ENCODE measurements at places on chromosomes 11 and 22.

DNA sequence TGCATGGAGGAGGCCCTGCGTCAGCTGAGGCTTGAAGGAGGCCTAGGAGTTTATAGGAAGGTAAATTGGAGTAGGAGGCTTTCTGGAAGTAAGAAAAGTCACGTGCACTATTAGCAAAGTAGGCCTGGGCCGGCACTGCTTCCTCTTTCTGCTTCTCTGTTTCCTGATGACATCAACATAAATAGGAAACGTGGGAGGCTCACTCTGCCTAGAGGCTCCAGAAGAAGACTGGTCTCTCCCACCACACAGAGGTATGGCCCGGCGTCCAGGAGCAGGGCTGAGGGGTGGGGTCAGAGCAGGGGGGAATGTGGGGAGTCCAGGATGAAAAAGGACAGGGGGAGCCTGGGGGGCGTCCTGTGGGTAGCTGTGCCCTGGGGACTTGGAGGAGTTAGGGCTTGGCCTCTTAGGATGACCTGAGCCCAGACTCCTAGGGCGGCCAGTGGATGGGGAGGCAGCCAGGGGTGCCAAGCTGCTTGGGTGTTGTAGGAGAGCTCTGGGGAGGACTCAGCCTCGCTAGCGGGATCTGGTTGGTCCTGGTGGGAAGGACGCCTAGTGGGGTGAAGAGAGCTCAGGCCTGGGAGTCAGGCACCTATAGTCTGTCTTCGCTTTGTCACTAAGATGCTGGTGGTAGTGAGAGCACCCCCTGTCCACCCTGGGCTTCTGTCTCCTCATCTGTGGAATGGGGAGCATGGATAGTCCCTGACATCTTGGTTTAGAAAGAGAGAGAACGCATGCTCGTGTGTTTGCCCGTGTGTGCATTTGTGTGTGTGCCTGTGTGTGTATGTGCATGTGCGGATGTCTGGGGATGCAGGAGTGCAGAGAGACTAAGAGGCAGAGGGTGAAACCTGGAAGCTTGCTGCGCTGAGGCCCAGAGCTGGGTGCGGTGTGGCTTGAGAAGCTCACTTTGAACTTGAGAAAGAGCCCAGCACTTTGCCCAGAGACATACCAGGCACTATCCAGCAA, at the start of gene CSF2RB:
Gene CSF2RB, plus strand, starts transcription at position 202 of the 963 bp plus-strand sequence. CDS start 8,580 bp downstream, outside the sequence.
- peak; percentile 12 for DNase-seq

DNA sequence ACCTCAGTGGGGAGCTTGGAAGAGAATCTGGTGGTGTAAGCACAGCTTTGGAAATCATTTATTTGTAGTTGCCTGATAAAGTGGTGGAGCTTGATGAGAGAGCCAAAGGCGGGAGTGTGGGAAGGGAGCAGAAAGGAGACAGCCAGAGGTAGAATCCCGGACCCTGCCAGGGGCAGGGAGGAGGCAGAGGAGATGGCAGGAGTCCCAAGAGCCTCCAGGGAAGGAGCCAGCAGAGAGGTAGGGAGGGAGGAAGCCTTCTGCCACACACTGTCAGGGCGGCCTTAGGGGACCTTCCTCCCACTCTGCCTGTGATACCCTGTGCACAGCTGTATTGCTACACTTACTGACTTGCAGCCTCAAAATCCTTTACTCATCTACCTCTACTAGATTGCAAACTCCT, 15.4 kb downstream of the SCUBE2 start:
- no peak for DNase-seq

GRCh38 chr11:121651257-121651605, 198.5 kb upstream of the SORL1-AS1 start:
- no peak for DNase-seq

DNA sequence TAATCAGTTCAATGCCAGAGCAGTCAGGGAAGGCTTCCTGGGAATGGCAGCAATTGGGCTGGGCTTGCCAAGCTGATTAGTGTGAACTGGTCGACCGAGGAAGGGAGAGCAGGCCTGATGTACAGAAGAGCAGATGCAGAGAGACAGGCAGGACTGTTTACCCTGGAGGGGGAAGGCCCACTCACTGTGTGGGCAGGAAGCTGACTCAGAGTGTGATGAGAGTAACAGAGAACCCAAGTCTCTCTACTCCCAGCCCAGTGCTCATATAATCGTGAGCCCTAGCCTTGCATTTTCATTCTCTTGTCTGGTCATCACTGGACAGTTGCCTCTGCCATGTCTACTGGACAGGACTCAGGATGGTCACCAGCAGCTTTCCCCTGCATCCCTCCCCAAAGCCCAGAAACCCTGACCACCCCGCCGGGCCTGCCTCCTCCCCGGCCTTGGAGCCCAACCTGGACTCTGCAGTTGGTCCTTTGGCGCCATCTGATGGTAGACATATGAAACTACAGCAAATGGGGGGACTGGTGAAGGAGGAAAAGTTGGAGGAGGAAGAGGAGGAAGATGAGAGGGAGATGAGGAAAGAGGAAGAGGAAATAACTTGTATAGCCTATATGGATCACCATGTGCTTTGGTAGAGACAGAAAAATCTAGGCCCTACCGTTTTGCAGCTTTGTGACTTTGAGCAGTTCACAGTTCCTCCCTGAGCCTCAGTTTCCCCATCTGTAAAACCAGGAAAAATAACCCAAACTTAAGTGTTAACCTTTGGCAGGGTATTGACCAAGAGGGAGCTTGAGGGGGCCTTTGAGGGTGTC, 43.4 kb upstream of the PRDM11 start:
- peak; percentile 66 for DNase-seq

DNA sequence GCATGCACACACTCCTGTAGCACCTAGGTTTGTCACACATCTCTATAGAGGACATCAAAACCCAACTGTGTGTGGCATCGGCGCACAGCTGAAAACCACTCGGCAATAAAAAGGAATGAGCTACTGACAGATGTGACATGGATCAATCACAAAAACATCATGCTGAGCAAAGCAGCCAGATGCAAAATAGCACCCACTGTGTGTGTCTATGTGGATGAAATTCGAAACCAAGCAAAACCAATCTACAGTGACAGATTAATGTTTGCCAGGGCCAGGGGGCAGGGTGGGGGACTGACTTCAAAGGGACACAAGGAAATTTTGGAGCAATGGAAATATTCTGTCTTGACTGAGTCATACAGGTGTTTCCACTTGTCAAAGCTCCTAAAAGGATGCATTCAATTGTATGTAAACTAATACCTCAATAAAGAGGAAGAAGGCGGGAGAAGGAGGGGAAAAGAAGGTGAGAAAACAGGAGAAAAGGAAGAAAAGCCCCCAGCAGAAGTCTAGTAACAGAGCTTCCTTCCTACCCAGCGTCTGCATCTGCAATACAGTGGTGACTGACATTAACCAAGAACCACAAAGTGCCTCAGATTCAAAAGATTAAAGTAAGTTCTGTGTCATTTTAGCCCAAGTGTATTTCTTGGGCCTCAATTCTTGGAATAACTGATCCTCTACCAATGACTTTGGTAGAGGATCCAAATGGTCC, 49.8 kb downstream of the PACSIN2 start:
- peak; percentile 58 for DNase-seq

Data from activated naive CD8-positive, alpha-beta T cell treated with anti-CD3 and anti-CD28 coated beads, Interleukin-2, amount 50 U/mL, for 24 hours (primary cell).